ENCODE measurements at places on chromosomes 16 and 17.

GRCh38 chr16:57371494-57372371 is 557 bp upstream of the CX3CL1 start:
- no peak for DNase-seq

GRCh38 chr17:76354317-76354729 is 607 bp upstream of the PRPSAP1 start:
- DNase-seq, result no peak

GRCh38 chr16:54816471-54816870 is 114.2 kb upstream of the IRX5 start:
- DNase-seq, result no peak

DNA sequence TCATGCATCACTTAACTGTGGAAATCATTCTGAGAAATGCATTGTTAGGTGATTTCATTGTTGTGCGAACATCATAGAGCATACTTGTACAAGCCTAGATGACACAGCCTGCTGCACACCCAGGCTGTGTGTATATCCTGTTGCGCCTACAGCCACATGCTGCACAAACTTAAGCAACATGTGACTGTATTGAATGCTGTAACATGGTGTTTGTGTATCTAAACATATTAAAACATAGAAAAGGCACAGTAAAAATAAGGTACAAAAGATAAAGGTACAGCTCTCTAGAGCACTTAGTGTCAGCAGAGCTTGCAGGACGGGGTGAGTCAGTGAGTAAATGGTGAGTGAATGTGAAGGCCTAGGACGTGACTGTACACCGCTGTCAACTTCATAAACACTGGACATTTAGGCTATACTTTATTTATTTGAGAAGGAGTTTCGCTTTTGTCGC is 11.9 kb downstream of the FOXK2 start:
- no peak for DNase-seq

DNA sequence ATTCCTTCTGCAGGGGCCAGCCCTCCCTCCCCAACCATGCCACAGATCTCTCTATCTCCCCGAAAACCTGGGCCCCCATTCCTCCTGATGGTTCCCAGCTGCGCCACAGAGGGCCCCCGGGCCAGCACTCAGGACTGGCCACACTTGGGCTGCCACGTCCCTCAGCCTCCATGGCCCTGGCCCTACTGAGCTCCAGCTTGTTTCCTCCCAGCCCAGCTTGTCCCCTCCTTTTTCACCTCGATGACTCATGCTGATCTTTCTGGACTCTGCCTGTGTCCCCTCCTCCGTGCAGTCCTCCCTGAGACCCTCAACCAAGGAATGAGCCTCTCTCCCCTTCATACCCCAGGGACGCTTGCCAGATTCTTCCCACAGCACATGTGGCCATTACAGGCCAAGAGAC is 10.9 kb upstream of the FAM83G start:
- no peak for DNase-seq

- DNase-seq, result no peak
Measured at GRCh38 chr17:4301066-4301465, 37.3 kb upstream of the ANKFY1 start.

- no peak for DNase-seq
Measured at GRCh38 chr16:84503751-84504395, 586 bp downstream of the MEAK7 start.

GRCh38 chr17:16352303-16352666 is 984 bp downstream of the CENPV start:
- no peak for DNase-seq

- no peak for DNase-seq
Measured at GRCh38 chr16:12339686-12340085, 363.2 kb downstream of the SNX29 start.

GRCh38 chr17:45902892-45903346 is 8.6 kb downstream of the MAPT start:
- DNase-seq, result peak; percentile 60

GRCh38 chr17:74332763-74333283 is 6.8 kb downstream of the KIF19 start:
- no peak for DNase-seq

- DNase-seq, result no peak
Measured at GRCh38 chr17:17784657-17785267, 52.0 kb downstream of the SREBF1 start.

DNA sequence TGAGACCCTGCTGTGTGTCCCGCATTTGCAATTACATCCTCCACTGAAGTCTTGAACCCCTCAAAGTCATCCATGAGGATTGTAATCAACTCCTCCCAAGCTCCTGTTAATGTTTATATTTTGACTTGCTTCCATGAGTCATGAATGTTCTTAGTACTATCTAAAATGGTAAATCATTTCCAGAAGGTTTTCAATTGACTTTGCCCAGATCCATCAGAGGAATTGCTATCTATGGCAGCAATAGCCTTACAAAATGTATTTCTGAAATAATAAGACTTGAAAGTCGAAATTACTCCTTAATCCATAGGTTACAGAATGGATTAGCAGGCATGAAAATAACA is 2.5 kb upstream of the C16orf87 start:
- no peak for DNase-seq

- DNase-seq, result no peak
Measured at GRCh38 chr17:73645050-73645871, 1.0 kb upstream of the SDK2 start.

DNA sequence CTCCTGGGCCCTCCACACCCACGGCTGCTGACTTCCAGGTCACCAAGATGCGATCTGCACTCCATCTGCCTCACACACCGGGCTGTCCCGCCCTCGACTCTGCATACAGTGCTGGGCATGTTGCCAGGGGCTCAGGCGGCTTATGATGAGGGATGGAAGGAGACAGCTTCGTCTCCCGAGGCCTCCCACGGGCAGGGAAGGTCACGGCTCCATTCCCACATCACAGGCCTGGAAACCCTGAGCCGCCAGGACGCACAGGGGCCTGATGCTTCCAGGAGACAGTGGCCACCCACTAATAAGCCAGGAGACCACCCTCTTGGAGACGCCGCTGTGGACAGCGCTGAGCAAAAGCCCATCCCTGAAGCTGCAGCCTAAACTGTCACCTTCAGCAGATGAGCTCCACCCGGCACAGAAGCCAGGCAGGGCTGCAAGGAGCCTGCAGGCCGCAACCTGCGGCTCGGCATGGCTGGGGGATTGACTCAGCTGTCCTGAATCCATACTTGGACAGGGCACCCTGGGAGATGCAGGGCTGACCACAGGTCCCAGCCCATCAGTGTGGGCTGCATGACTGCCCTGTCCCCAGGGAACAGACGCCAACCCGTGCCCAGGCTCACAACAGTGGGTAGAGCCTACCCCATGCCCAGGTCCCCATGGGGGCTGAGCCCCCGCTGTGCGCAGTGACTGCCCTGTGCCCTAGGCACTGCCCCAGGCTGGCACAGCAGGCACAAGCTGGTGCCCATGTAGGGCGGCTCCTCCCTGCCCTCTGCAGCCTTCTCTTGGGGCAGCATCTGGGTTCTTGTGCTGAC is 34.4 kb downstream of the SLC7A5 start:
- no peak for DNase-seq

All from breast epithelium (tissue), 4 donors.